Activated naive CD4-positive, alpha-beta T cell (primary cell): ENCODE measurements at places on chromosomes 4 and X.

GRCh38 chr4:81351654-81352445, 119.9 kb downstream of the RASGEF1B start:
- peak; percentile 28 for DNase-seq

DNA sequence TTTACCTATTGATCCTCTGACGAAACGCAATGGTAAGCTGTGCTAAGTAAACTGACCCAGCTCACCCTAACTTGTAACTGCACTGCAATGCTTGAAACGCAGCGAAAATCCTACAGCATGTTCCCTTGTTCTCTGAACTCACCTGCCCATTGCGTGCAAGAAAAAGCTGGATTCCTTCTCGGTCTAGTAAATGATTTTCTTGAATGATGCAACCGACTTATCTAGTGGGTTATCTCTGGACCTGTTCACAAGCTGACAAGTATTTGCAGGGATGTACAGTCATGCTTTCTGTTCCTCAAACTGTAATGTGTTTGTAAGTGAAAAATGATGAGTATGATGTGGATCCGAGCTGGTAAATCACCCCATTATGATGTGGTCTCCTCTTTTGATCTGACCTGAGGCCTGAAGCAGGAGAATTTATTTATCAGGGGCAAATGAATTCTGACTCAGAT, 140.1 kb downstream of the BTC start:
- no peak for DNase-seq

GRCh38 chr4:181792641-181793040, 450.6 kb upstream of the TENM3 start:
- DNase-seq: no peak

GRCh38 chr4:57320849-57321248, 210.7 kb upstream of the IGFBP7 start:
- DNase-seq: no peak

GRCh38 chrX:134971926-134972325, 18.9 kb upstream of the SMIM10 start:
- no peak for DNase-seq

- no peak for DNase-seq
Measured at GRCh38 chr4:185480016-185480732, 8.6 kb upstream of the CCDC110 start.

- DNase-seq: no peak
Measured at GRCh38 chr4:88820698-88821415, 123.2 kb upstream of the NAP1L5 start.

DNA sequence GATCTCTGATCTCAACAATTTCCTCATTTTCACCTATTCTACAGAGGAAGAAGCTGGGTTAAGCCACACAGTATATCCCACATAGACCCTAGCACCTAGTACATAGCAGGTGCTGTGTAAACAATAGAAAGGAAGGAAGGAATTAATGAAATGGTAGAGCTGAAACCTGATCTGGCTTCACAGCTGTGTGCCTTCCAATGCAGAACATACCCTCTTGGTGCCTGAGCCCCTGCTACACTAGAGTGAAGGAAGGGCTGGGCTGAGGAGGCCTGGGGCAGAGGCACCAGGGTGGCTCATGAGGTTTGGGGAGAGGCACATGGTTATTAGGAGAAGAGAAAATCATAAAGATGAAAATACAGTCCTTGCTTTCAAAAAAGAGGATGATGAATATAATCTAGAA, 21.3 kb downstream of the LRRC66 start:
- DNase-seq: no peak

- no peak for DNase-seq
Measured at GRCh38 chr4:153223427-153223801, 19.2 kb downstream of the TRIM2 start.

DNA sequence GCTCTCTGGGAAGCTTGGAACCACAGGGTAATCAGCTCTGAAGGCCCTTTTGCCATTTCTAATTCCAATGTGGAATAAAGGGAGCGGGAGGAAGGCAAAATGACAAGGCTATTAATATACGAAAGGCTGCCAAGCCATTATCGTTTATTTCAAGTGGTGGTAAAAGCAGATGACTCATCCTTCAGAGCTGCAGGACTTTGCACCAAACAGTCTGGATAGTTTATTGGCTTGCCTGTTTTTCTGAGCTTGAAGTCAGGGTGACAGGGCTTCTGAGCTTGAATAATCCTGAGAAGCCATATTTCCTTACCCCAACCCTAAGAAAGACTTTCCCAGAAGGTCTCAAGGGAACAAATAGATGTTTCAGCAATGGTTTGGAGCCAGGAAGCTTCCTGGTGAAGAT, 7.7 kb upstream of the GABRE start:
- no peak for DNase-seq

DNA sequence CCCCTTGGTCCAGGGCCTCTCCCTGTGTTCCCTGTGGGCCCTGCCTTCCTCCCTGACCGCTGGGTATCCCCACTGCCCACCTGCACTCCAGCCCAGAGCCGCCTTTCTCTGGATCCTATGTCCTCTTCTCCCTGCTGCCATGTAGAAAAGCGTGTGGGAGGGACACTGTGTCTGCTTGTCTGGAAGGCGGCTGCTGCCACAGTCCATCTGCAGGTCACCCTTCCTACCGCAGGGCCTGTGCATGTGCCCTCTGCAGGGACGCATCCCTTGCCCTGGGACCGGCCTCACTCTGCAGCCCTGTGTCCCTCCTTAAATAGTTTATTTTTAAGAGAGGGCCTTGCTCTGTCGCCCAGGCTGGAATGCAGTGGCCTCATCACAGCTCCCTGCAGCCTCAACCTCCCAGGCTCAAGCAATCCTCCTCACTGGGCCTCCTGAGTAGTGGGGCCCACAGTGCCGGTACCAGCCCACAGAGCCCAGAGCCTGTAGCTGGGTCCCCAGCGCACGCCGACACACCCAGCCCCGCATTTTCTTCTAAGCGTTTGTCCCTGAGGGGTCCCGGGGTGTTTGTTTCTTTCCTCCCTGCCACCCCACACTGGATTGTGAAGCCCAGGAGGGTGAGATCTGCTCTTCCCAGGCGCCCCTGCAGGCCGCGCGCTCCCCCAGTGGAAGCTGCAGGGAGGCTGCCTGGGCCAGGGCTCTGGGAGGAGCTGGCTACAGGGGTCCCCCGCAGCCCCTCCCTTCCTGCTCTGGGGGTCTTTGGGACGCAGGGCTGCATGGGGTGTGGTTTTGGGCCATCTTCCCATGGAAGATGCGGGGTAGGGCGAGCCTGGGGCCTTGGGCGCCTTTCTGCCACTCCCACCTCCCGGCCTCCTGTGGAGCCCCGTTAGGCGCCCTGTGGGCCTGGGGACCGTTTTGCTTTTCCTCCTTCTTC, 12.8 kb upstream of the NAT8L start:
- DNase-seq: no peak

GRCh38 chrX:46642145-46642544, 68.6 kb downstream of the CHST7 start:
- no peak for DNase-seq

DNA sequence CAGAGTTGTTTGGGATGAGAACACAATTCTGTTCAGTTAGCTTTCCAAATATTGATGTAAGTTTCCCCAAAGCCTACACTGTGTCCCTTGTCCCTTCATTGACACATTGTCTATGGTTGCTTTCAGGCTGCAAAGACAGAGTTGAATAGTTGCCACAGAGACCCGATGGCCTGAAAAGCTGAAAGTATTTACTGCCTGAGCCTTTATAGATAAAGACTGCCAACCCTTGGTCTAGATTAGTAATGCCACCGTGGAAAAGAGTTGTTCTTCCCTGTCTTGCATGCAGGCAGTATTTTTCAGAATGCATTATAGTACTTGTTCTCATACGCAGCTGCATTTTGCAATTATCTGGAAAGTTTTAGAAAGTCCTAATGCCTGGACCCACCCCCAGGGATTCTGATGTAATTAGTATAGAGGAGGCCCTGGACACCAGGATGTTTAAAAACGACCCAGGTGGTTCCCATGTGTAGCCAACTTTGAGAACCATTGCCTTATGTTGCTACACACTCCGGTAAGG, 180.8 kb downstream of the FRMPD4 start:
- DNase-seq: no peak

DNA sequence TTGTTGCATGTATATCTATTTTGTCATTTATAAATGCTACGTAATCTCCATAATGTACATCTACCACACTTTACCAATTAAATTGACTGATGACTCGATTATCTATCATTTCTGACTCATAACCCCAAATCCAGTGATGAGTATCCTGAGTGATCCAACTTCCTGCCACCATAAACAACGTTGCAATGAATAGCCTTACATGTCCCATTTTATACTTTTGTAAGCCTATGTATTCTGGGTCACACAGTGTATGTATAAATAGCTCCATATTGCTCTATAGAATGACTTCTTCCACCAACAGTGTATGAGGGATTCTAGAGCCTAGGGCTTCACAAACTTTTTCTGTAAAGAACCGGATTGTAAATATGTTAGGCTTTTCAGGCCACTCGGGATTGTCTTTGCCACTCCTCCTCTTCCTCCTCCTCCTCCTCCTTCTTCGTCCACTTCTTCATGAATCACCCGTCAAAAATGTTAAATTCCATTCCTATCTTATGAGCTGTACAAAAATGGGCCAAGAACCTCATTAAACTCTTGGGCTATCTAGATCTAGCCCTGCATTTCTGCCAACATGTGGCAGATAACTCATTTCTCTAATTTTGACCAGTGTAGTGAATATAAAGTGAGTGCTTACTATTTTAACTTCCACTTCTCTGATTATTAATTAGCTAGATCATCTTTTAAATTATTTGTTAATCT, 672.2 kb upstream of the AMOT start:
- DNase-seq: no peak

- DNase-seq: no peak
Measured at GRCh38 chr4:67456577-67457196, 88.6 kb downstream of the CENPC start.

DNA sequence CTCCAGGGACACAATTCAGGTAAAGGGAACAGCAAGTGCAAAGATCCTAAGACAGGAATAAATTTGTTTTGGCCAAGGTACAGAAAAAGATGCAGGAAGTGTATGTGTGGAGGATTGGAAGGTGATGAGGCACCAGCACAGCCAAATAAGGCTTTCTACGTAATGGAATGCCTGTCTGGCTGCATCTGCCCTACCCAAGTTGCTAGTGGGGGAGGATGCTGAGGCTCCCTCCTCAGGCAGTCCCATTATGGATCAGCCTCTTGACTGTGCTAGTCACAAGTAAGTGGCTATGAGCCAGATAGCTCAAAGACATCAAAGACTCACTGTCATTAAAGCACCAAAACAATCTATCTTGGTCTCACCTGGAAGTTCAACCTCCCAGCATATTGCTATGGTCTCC, 300.9 kb upstream of the FAT4 start:
- DNase-seq: no peak

DNA sequence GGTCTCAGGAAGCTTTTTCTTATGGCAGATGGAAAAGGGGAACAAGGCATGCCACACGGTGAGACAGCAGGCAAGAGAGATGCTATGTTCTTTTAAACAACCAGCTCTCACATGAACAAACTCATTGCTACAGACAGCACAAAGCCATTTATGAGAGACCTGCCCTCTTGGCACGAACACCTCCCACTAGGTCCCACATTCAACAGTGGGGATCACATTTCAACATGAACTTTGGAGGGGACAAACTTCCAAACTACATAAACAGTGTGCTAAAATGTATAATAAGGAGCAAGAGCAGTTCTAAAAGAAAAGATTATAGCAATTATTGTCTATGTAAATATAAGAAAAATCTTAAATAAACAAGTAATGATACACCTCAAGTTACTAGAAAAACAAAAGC, 391.8 kb upstream of the CPXCR1 start:
- no peak for DNase-seq

- DNase-seq: no peak
Measured at GRCh38 chr4:97330917-97331316, 812.4 kb downstream of the STPG2 start.

GRCh38 chr4:112859456-112860184, 189.8 kb upstream of the ANK2 start:
- DNase-seq: no peak

GRCh38 chr4:14952352-14952751, 49.9 kb upstream of the CPEB2 start:
- no peak for DNase-seq

DNA sequence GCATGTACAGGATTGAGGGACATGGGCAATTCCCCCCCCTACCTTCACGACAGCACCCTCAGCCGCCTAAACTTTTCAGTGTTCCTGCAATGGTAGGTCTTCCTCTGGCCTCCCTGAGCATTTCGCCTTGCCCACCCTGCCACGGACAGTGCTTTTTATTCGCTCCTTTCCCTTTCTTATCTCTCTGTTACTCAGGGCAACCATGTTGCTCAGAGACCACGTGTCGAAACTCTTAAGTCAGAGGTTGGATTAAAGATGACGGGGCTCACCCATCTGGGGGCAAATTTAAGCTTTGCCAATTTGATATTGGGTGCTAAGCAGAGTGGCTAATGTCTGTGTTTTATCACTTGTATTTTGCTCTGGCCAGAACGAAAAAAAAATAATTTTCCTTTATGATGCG, 20.4 kb downstream of the TENM3 start:
- no peak for DNase-seq

DNA sequence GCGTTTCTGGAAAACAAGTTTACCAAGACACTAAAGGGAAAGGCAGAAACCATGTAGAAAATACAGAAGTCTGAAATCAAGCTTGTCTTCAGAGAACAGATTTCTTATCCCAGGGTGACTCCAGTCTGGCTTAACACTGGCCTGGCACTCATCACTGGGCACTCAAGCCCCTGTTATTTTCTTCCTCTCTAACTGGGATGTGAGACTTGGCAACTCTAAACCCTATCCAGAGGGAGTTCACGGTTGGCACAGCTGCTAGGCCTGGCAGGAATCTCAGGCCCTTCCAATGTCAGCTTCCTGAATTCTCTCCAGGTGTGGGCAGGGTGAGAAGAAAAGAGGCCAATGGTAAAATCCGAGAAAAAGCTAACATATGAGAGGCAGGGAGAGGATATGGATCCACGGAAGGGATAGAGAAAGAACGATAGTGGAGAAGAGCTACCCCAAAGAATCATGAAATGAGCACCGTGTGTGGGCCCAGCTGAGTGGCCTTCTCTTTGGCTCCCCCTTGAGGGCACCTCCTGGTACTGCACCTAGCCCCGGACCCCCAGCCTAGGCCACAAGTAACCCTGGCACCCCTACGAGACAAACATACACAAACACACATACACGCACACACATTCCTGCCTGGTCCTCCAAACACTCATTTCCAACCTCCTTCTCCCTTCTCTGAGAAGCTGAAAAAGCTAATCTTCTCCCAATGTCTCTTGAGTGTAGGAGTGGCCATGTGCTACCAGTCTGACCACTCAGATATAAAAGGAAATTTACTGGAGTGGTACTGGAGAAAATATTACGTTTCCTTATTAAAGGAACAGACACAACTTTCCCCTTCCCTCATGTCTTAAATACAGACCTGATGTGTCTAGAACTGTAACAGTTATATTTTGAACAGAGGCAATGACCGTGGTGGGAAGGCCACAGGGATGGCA, 16.6 kb upstream of the PTCHD1 start:
- no peak for DNase-seq

GRCh38 chr4:38759113-38759789, 23.5 kb downstream of the TLR10 start:
- peak; percentile 15 for DNase-seq

DNA sequence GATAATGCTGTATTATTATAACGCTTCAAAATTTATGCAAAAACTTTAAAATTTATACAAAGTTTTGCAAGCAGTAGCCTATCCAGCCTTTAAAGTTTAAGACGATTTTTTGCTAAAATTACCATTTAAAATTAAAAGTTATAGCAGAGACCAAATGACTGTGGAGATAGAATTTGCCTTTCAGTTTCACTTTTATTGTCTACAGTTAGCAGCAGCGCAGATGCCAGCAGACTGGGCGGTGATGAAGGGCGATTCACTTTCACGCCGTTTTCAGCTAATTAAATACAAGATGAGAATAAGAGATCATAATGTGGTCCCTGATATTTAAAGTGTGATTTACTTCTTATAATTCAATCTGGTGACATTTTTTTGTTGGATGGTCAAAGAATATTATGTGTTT, 1381.5 kb upstream of the ADGRL3 start:
- DNase-seq: no peak
